IMR-90 (cell line): ENCODE measurements at places on chromosomes 2 and 18. TPM values are rescaled to one million over a fixed set of nuclear protein-coding genes. Genes with fewer than 3 reads are reported as not detected.

PCARE gene
- not detected in 2 replicates for total RNA-seq

PCBP1 gene
- 33.6 and 33.7 TPM in 2 replicates for total RNA-seq

CHRNG gene
- not detected in 2 replicates for total RNA-seq

LRATD1 gene
- 0.18 and 0.28 TPM in 2 replicates for total RNA-seq

WDR12 gene
- 8.6 and 12.2 TPM in 2 replicates for total RNA-seq

EFR3B gene
- total RNA-seq: 0.90 and 1.1 TPM in 2 replicates

COLEC12 gene
- total RNA-seq: 1.7 and 2.3 TPM in 2 replicates

INO80D gene
- 4.5 and 5.0 TPM in 2 replicates for total RNA-seq

- no peak for DNase-seq
Measured at GRCh38 chr2:64145714-64146113, 1.5 kb upstream of the PELI1 start.

GRCh38 chr2:23478933-23479683, 94.1 kb downstream of the KLHL29 start:
- no peak for DNase-seq

GRCh38 chr2:127277028-127277427, 16.9 kb downstream of the ERCC3 start:
- peak; percentile 24 for DNase-seq

GRCh38 chr2:68371581-68371980, 6.5 kb downstream of the PLEK start:
- no peak for DNase-seq

GRCh38 chr2:136251197-136251884, 133.4 kb upstream of the CXCR4 start:
- no peak for DNase-seq

DNA sequence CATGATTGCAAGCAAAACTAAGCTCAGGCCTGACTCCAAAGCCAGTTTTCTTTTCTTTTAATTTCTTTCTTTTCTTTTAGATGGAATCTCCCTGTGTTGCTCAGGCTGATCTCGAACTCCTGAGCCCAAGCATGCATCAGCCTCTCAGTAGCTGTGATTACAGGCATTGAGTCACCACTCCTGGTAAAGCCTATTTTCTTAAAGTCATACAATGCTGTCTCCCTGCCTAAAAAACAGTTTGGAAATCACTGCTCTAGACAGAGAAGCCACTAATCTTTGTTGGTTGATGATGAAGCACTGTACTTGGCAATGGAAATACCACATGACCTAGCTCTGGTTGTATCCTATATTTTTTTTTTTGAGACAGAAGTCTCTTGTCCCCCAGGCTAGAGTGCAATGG, 33.1 kb upstream of the ZNF532 start:
- peak; percentile 69 for DNase-seq

- DNase-seq: no peak
Measured at GRCh38 chr18:49931760-49932159, 118.4 kb upstream of the ACAA2 start.

- no peak for DNase-seq
Measured at GRCh38 chr2:48383036-48383435, 146.9 kb upstream of the STON1 start.

GRCh38 chr2:159160954-159161353, 125.5 kb downstream of the WDSUB1 start:
- no peak for DNase-seq

DNA sequence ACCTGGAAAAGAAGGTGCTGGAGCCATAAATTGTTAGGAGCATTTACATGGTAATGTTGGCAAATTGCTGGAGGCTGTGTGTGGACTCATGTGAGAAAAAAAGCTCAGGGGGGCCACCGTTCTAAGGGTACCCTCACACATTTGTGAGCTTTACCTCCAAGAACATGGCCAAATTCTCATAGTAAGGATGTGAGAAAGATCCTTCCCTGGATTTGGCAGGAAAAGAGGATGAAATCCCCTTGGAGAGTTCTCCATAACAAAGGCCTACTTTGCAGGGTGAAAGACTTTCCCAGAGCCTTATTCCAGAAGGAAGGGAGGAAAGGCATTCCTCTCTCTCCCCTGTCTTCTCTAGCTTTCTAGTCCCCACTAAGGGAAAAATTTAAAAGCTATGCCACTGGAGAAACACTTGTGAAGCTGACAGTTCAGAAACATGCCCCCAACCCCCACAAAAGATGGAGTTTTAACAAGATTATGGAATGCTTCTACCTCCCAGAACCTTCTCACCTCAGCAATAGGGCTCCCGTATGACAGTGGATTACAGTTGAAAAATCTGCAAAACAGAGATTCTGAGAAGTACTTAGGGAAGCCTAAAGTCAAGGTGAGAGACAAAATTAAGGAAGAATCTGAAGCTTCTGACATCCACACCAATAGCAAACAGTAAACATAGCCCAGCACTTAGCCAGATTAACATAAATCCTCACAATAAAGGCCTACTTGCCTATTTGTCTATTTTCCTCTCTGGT, 20.2 kb upstream of the ERMN start:
- DNase-seq: no peak

DNA sequence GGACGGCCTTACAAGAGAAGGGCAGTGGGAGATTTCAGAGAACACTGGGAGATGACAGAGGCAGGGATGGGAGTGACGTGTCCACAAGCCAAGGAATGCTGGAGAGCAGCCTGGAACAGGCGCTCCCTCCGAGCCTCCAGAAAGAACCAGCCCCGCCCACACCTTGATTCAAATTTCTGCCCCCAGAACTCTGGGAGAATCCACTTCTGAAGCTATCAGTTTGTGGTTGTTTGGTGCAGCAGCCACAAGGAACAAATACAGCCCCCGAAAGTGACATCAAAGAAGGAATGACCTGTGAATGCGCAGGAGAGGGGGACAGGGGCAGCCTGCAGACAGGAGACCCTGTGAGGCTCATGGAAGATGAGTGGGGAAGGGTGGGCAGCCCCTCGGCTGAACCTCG, 67.3 kb downstream of the TWIST2 start:
- no peak for DNase-seq

GRCh38 chr2:154882725-154883124, 184.2 kb downstream of the KCNJ3 start:
- no peak for DNase-seq

DNA sequence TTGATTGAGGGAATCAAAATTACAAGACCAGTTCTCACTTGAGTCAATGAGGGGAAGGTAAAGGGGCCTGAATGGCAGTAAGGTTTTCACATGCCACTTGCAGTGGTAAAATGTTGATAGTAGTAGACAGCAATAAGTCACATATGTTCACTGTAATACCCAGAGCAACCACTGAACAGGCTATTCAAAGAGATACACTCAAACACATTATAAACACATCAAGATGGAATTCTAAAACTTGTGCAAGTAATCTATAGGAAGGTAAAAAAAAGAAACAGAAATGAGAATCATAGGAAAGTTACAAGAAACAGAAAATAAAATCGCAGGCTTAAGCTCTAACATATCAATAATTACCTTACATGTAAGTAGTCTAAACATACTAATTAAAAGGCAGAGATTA, 86.6 kb upstream of the AFF3 start:
- no peak for DNase-seq

GRCh38 chr18:76821875-76822505, 367 bp upstream of the ZNF236 start:
- DNase-seq: peak; percentile 35

- DNase-seq: peak; percentile 26
Measured at GRCh38 chr2:40480596-40480995, 28.7 kb upstream of the SLC8A1 start.
